NCI-H524 (cell line): ENCODE measurements at places on chromosomes 3 and 15.

- DNase-seq = peak; percentile 68
These were observed 125.1 kb upstream of the ZBTB20 start for GRCh38 chr3:115272036-115272824.

DNA sequence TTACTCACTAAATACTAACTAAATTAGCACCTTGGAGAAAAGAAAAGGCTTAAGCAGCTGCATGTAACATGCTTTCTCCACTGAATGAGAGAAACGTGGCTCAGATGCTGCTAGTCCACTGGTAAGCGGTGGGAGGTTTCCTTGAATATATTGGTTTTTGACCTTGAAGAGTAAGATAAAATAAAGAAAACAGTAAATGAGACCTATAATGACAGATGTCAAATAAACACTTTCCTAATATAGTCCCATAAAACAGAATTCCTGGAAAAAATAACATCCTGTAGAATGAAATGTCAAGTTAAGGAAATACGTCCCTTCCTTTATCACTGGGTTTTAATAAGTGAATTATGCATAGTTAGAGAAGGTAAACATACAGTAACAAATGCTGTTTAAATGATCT, 215.0 kb downstream of the DPH6 start:
- no peak for DNase-seq

GRCh38 chr3:183812761-183813445, 12.5 kb downstream of the MAP6D1 start:
- peak; percentile 93 for DNase-seq

DNA sequence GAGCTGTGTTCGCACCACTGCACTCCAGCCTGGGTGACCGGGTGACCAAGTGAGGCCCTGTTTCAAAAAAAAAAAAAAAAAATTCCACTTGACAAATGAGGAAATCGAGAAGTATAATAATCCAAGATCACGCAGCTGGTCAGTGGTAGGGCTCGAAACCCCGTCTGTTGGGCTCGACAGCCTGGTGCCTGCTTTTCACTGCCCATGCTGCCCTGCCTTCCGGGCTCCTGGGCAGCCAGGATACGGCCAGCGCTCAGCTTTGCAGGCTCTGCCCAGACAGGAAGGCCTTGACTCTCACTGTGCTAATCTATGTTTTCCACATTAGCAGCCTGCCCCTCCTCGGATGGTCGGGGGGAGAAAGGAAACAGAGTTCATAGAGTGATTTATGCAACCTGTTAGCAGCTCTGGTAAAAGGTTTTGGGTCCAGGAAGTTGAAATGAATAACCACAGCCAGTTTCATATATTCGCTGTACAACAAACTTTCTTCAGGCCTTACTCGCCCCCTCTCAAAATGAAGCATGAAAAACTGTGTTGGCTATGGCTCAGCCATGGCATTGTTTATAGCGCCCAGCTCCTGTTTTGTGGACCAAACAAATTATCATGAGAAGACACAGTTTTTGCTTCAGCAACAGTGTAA, 108.8 kb downstream of the XXYLT1 start:
- DNase-seq = no peak

DNA sequence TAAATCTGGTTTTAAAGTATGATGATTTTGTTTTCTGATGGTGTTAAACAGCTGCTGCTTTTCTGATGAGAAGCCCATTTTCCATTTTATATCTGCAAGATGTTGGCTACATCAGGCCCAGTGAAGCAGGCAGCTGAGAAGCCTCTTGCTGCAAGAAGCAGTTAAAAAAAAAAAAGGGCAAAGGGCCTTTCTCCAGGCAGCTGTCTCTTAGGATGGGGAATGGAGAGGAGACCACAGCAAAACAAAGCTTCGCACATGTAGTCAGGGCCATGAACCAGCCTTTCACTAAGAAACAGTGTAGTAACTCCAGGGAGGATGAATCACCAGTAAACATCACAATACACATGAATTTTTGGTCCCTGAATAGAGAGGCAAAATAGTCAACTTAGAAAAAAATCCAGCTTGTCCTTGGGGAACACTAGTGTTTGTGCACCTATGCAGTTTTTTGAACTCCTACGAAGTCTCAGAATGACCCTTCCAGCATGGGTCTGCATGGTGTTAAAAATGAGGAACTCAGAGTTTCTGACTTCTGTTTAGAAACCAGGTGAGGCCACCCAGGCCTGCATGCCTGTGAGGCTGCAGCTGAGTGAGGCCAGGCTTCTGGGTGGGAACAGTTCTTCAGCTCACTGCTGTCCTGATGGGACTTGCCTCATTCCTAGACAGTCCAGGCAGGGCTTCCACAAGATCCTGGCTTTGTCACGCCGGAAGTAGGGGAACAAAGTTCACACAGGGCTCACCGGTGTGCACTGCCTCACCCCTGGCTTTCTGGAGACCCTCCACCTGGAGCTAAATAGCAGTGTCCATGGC, 518.7 kb downstream of the MCTP2 start:
- no peak for DNase-seq

DNA sequence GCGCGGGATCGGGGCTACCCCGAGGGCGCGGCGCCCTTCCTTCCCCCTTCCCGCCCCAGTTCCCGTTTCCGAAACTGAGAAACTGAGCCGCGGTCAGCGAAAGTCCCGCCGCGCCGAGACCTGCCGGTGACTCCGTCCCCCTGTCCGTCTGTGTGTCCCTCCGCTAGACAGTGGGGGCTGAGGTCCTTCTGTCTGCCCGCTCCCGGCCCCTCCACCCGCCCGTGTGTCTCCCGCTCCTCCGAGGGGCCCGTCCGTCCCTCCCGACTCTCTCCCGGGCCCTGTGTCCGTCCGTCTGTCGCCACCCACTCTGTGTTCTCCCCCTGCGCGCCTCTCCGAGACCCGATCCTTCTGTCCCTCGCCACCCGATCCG, 426 bp downstream of the PRKCD start:
- DNase-seq = peak; percentile 34

DNA sequence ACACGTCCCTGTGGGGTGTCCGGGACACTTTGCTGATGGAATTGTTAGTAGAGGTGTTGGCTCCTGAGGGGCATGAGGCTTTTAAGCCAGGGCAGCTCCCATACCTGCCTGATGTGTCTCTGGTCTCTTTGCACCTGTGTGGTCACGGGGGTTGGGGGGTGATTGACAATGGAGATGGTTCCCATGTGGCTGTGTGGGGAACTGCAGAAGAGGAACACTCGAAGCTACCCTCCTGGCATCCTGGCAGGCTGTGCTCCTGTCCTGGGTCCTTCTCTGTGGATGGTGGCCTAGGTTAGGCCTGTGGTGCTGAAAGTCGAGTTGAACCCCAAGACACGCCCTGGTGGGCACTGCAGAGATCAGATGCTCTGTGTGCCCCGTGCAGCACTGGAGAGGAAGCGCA, 73.4 kb downstream of the HMCES start:
- no peak for DNase-seq

GRCh38 chr3:47892286-47893040, 89.5 kb downstream of the DHX30 start:
- DNase-seq = no peak

DNA sequence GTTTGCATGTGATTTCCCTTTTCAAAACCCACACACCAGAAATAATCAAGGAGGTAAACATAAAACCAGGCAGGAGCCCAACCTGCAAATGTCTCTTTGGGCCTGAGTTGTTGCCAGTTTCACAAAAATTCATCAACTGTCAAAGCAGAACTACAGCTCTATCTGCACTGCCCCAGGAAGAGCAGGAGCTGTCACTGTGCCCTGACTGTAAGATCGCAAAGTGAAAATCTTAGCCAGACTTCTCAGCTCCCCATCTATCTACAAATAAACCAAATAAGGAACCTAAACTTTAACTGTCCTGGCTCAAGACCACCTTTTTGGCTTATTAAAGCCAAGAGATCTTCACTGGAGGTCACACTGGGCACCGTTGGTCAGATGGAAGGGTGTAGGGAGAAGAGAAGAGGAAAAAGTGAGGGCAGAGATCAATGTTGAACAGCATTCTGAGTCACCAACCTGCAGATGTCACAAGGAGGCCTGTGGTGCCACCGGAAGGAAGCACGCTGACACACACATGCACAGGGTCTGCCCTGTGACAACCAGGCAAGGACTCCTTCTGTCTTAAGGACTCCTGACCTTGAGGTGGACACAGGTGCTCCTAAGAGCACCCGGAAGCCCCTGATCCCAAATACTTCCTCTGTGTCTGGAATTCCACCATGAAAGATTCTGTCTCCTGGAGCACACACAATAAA, 58.7 kb downstream of the RPN1 start:
- DNase-seq = no peak

DNA sequence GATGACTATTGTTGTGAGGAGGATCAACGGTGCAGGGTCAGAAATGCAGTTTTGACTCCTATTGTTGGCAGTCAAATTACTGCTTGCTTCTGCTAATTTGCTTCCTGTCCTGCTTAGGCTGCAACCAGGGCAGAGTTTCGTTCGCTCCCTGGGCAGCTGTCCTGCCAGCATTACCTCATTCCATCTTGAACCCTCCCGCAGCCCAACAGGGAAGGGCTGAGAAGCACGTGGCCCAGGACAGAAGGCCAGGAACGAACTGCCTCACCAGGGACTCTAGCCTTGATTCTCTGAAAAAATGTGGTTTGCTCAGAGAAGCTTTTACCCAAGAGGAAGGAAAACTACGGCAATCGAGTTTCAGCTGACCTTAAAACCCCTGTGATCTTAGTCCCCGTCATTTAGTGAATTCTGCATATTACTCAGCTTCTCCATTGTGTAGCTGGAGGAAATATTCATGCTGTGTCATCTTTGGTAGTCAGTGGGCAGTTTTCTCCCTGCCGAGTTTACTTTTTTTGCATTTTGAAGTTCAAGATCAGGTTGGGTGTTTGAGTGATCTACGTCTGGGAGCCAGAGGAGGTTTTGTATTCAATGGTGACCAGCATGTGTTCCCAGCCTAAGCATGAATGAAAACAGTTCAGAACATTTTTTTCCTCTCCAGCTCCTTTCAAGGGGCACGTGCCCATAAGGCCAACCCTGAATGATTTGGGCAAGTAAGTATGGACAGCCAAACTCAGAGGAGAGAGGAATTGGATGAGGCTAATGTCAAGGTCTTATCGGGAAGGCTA, 23.0 kb downstream of the TLNRD1 start:
- DNase-seq = no peak

DNA sequence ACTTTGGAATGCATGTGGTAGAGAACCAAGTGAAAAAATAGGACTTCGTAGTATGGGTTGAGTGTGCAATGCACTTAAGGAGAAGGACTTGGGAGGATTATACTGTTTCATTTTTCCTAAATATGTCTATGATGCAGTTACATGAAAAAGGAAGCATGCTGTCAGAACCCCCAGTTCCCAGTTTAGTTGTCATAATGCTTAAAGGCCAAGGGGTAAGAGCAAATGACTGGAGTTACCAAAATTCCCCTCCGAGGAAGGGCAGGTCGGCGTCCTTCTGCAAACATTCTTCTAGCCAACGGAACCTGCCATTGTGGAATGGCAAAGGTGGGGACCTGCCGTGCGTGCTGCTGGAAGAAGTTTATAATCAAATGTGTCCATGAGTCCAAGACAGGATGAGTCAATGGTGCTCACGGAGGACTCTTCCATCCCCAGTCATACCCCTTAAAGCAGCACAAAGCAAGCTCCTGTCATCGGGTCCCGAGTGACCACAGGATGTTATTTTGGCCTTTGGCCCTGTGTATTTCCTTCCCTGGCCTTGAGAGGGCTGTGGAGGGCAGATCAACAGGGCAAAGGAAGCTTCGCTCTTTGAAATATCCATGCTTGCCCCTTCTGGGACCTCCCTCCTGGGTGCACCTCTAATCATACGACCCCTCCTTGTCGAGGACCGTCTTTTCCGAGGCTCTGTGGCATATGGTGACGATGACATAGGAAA, 93.2 kb downstream of the SLCO3A1 start:
- DNase-seq = peak; percentile 57

GRCh38 chr3:9452417-9452816, 55.0 kb downstream of the SETD5 start:
- DNase-seq = no peak

GRCh38 chr3:107987036-107987939, 103.5 kb downstream of the CD47 start:
- DNase-seq = no peak

DNA sequence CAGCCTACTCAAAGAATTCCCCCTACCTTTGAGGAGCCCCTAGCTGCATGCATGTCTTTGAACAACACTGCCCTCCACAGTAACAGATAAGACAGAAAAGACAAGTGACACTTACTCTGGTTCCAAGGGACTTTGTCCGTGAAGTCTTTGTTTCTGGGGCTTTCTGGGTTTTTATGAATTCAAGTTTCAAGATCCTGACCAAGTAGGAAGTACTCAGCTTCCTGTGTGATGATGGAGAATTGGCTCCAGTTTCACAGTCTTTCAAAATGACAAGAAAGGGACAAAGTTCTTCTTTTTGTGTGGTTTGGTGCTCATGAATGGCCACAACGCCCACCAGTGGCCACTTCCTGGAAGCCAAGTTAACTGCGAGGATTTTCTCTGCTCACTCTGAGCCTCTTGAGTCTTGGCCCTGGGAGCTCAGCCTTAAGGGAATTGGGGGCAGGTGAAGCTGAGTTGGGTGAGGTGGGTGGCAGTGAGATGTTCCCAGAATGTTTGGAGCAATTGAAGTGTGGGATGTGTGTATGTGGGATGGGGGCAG, at the start of gene CCR1:
CCR1 (minus strand) TSS at position 147 of the 538 bp plus-strand sequence. CDS start 4,000 bp downstream, outside the sequence.
- no peak for DNase-seq

GRCh38 chr3:30539206-30539605, 67.2 kb upstream of the TGFBR2 start:
- no peak for DNase-seq
